Activated CD4-positive, CD25-positive, alpha-beta regulatory T cell treated with anti-CD3 and anti-CD28 coated beads, Interleukin-2, amount 50 U/mL, for 24 hours (primary cell): ENCODE measurements at places on chromosomes 11 and 22.

DNA sequence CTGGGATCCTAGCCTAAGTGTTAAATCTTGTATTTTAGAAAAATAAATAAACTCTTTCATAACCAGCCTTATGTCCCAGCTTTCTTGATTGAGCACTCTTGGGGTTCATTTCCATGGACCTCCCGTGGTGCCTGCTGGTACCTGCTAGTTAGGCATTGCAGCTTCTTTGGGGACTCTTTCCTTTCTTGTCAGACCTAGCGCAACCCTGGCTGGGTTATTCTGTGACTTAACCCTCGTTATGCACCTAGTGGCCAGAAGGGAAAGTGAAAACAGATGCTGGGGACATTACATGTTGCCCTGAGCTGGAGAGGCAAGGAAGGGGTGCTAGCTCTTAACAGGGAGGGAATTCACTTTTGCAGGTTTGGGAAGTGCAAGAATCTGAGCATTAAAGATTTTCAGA, 46.8 kb downstream of the APIP start:
- no peak for ATAC-seq

DNA sequence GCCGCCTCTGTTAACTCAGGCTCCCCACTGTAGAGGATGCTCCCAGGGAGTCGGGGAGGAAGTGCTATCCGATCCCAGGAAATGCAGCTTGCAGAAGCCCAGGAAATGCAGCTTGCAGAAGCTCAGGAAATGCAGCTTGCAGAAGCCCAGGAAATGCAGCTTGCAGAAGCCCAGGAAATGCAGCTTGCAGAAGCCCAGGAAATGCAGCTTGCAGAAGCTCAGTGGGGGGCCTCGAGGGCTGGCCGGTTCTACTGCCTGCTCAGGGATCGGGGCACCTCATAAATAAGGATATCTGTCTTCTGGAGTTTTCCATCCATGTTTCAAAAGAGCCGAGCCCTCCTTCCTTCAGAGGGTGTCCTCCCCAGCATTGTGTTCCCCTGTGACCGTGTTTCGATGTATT, 25.1 kb upstream of the SMIM38 start:
- ATAC-seq = no peak

DNA sequence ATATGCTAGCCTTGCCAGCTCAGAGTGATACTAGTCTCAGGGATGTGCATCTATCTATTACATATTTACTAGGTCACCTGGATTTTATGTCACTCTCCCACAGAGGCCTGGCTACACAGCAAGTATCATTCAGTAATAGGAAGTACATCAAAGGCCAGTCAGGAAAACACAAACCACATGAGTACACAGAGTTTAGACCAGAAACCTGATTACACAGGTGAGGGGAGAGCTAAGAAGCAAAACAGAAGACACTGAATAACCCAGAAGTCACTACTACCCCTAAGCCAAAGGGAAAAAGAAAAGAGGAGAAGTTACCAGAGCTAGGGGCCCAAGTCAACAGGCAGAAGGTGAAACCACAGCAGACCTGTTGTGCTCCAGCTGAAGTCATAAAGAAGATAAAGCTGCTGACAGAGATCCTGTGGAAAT, 13.3 kb downstream of the LPXN start:
- peak; percentile 10 for ATAC-seq

- ATAC-seq = no peak
Observed at GRCh38 chr11:59426361-59427067, at the start of gene OR5A2. Gene OR5A2, minus strand, starts transcription at chr11:59426413. Its CDS starts 3,460 bp downstream, at chr11:59422953.

DNA sequence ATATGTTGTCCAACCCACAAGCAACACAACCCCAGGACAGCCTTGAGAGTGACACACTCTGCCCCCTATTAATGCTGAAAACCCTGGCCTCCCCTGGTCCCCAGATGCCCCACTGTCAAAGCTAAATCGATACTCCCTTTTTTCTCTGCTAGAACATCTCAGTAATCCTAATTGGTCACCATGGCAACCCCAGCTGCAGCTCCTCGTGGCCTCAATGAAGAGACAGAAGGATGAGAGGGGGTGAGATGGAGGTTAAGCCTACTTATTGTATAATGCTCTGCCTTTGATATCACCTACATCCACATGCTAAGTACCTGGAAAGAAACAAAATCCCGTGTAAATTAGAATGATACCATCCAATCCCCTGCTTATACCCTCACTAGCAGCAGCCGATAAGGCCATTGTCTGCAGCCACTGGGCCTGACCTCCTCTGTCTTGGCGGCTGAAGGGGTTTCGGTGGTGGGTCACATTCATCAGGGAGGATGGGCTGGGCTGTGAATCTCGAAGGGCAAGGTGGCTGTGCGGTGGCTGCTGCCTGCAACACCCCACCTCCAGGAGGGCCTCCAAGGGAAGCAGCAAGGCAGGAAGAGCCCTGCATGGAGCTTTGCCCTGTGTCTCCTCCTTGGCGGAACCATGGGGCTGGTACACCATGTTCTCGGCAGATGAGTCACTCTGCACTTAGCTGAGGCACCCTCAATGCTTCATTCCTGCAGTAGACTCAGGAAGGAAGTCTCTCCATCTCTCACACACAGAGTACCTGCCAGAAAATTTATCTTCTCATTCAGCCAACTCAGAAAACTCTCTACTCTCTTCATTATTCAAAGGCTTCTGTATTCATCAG, 399.5 kb downstream of the BUD13 start:
- ATAC-seq = no peak

DNA sequence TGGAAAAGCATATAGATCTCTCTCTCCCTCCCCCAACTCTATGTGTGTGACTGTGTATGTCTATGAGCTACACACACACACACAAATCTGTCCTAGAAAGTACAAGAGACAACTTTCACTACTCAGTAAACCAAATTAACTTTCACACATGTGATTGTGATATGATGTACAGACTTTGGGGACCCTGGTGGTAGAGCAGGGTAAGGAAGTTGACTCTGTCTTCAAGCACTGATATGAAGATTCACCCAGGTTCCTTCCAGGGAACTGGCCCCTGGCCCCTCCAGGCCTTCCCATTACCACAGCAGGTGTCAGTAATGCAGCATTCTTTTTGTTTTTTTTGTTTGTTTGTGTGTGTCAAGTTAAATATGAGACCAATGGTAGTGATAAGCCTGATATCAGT, 66.1 kb upstream of the PTH start:
- no peak for ATAC-seq

DNA sequence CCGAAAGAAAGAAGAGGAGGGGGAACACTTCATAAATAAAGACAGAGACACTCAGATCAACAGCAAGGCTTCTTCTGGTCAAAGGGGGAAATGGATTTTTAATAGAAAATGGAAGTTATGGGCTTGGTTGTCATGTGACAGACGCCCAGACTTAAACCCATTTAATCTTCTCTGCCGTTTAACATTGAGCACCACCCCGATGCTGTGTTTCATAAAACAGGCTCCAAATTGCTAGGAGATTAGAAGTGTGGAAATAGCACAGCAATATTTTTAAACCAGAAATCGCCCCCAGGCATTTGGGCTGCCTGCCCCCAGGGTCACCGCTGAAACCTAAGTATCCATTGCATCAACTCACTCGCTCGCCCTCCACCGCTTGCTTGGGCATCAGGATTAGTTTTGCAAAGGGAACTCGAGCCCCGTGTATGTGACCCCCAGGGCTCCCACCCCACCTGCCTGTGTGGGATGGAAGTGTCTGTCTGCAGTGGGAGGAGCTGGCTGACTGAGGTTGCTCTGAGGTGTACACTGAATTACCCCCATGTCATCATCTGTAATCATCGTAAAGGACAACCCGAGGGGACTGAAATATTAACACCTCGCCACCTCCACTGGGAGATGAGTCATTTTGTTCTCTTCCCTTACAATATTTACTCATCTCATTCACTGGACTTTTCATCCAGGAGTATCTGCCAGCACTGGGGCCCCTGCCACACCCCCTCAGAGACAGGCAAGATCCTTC, 10.7 kb downstream of the DSCAML1 start:
- ATAC-seq = no peak

- no peak for ATAC-seq
Observed at GRCh38 chr11:23405350-23405937, 545.2 kb upstream of the CCDC179 start.

GRCh38 chr22:32775957-32776356, 25.5 kb upstream of the TIMP3 start:
- no peak for ATAC-seq

DNA sequence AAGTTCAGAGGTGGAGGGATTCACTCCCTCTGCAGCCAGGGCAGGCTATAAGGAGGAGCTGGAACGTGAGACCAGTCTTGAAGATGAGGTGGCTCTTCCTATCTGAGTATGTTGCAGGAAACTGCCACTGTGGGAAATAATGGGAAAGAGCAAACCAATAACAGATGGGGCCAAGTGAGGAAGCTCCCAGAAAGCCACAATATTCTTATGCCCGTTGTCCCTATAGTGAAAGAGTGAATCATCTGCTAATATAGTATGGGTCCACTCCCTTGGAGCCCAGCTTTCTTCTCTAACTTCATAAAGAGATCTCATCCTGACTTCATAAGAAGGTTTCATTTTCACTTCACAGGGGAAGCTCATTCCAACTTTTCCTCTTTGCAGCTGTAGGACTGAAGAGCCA, 206.4 kb downstream of the BLID start:
- no peak for ATAC-seq

GRCh38 chr11:62732830-62733229, 4.5 kb downstream of the TTC9C start:
- no peak for ATAC-seq

DNA sequence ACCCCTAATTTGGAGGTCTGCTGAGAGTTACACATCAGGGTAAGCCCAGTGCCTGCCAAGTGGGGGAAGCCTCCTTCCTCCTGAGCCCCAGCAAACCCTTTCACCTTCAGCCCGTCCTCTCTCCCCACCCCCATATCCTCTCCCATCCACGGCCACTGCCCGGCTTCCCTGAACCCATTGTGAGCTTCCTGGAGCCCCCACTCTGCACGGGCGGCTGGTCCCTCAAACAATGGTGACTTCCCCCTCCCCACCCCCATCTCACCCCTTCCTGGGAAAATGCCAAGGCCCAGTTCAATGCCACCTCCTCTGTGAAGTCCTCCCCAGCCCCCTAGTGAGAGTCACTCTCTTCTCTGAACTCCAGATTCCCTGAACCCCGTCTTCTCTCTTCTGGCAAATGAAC, 17.9 kb downstream of the DNAL4 start:
- no peak for ATAC-seq

DNA sequence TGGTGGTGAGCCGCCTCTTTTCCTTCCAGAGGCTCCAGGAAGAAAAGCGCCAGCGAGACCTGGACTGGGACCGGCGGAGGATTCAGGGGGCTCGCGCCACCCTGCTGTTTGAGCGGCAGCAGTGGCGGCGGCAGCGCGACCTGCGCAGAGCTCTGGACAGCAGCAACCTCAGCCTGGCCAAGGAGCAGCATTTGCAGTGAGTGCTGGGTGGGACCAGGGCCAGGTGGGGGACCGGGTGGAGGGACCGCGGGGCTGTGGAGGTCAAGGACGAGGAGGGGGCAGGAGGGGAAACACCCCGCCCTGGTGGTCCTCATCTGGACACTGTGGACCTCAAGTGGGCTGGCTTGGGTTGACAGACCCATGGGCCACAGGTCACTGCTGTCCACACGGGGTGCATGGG, 17.4 kb downstream of the RIBC2 start:
- ATAC-seq = no peak

- ATAC-seq = no peak
Observed at GRCh38 chr22:39317084-39317774, 2.2 kb downstream of the RPL3 start.

- no peak for ATAC-seq
Observed at GRCh38 chr22:32721328-32722180, 80.0 kb upstream of the TIMP3 start.

DNA sequence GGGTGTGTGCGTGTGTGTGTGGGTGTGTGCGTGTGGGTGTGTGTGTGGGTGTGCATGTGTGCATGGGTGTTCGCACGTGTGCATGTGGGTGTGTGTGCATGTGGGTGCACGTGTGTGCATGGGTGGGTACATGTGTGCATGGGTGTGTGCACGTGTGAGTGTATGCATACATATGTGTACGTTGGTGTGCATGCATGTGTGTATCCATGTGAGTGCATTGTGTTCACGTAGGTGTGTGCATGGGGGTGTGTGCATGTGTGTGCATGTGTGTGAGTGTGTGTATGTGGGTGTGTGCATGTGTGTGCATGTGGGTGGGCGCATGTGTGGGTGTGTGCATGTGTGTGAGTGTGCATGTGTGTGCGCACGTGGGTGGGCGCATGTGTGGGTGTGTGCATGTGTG, 19.9 kb upstream of the APOBEC3A start:
- ATAC-seq = no peak

- ATAC-seq = no peak
Observed at GRCh38 chr11:6576471-6577373, 26.7 kb downstream of the RRP8 start.

GRCh38 chr11:114316980-114317786, 21.0 kb downstream of the NNMT start:
- ATAC-seq = no peak

DNA sequence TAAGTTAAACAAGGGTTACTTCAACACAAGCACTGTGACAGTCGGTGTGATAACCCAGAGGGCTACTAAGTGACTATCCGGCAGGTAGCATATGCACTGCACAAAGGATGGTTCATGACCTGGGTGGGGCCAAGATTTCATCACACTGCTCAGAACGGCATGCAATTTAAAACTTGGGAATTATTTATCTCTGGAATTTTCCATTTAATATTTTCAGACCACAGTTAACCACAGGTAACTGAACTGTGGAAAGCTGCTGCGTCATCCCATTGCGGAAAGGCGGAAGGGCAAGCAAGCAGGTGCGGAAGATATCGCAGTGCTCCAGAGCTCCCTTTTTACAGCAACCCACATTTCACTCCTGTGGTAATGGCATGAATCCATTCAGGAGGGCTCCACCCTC, 540.8 kb downstream of the INSC start:
- ATAC-seq = no peak

GRCh38 chr11:18790883-18791206, 753 bp downstream of the PTPN5 start:
- no peak for ATAC-seq

DNA sequence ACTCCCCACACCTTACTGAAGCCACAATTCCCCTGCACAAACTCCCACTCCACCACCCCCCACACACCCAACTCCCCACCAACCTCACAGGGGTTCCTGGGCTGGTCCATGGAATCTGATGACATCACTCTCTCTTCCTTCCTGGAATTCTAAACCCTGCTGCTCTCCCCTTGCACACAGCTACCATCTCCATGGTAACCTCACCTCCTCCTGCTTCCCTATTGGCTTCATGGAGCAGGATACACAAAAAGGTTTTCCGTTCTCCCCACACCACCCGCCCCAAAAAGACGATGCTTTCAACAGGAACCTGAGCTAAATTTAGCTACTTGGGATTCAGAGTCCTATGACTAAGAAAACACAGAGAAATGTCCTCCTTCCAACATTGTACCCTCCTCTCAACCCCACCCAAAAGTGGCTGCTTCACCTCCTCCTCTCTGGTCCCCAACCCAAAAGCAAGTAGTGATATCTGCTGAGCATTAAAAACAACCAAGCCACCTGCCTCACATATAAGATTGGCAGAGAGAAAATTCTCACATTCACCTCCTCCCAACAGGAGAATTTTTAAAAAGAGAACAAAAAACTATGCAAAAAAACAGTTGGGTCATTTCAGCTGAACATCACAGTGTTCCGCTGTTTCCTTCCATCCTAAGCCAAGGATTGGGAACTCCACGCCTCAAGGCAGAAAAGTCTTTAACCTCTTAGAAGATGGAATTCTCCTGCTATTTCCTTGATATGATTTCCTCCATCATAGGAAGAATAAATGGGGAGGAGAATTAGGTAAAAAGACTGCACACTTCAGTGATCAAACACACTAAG, 66.9 kb downstream of the RBFOX2 start:
- ATAC-seq = no peak
